ENCODE measurements at places on chromosomes 16 and 17.
A peak's percentile ranks its signal among the peaks of the same experiment; 100 is the strongest.

- DNase-seq, result no peak
Measured at GRCh38 chr16:11118479-11118878, 137.5 kb downstream of the SOCS1 start.

DNA sequence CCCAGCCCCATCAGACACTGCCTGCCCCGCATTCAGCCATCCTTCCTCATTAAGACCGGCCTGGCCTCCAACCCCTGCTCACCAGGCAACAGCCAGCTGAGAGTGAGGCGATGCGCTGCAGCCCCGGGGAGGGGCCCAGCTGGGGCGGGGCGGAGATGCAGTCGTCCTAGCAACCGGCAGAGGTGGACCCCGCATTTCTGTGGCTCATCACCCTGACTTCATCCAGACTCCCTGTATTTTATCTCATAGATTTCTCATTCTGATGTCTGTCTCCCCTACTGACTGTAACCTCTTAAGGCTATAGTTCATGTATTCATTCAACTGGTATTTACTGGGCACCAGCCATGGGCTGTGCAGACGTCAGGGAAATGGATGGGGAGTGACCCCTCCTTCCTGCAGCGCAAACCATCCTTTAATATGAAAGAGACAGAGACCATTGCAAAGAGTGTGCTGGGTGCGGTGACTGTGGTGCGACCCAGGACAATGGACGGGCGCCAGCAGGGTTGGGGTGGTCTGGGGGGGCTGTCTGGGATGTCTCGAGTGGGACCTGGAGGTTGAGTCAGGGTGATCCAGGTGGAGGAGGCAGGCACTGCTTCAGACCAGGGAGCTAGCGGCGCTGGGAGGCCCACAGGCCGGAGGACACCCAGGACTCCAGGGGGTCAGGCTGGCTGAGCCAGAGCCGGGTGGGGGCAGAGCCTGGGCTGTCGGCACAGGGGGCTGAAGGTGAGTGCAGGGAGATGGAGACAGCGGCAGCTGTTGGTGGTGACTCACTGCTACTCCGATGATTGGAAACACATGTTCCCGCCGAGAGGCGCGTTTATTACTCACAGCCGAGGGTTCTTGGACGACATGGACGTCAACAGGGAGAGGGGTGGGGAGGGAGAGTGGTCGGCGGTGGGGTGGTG, 10.5 kb upstream of the TIMP2 start:
- no peak for DNase-seq

DNA sequence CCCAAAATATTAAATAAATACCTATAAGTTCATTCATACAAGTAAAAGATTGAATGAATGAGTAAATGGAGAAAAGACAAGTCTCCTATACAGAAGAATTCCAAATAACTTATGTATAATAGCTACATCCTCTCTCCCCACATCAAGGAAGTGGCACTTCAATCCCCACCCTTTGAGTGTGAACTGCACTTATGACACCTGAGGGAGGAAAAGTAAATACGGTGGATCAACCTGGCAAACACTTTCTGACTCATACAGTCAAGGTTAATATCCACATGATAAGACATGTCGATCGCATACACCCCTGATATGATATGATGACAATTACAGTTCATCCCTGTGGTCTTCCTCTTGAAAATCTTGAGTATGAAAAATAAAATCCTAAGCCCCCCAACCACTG, 18.0 kb downstream of the SLFN12L start:
- no peak for DNase-seq

DNA sequence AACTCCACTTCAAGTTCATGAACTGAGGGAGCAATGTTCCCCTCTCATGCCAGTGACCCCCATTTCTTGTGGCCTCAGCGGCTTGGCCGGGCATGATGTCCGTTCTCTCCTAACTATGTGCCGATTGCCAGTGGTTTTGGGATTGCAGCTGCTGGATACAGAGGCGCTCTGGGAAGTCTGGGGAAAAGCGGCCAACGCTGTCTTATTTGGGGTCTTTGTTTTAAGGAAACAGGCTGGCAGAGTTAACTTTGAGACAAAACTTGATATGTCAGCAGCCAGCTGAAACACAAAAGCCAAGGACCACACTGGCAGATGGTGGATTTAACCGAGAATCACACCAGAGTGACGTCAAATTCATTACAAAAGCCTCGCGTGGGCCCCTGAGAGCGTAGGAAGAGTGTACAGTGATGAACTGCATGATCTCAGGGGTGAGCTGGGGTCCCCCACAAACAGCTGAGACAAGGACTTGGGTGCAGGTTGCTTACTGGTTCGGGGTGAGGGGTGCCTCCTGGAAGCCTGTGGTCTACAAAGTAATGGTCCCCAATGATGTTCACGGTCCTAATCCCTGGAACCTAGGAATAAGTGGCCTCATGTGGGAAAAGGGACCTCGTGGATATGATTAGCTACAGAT, 180.4 kb downstream of the IRF8 start:
- no peak for DNase-seq

DNA sequence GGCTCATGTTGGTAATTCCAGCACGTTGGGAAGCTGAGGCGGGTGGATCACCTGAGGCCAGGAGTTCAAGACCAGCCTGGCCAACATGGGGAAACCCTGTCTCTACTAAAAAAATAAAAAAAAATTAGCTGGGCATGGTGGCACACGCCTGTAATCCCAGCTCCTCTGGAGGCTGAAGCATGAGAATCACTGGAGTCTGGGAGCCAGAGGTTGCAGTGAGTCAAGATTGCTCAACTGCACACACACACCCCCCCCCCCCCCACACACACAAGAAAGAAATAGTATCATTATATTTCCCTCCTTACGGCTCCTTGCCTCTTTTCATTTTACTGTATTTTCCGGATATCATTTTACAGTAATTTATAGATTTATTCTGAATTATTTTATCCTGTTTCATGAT, 963.1 kb upstream of the GOT2 start:
- no peak for DNase-seq

GRCh38 chr17:693791-694638, 20.6 kb downstream of the VPS53 start:
- no peak for DNase-seq

GRCh38 chr17:38579934-38580333, 25.8 kb downstream of the SRCIN1 start:
- DNase-seq, result no peak

GRCh38 chr17:10186771-10187410, 11.5 kb downstream of the GAS7 start:
- no peak for DNase-seq

DNA sequence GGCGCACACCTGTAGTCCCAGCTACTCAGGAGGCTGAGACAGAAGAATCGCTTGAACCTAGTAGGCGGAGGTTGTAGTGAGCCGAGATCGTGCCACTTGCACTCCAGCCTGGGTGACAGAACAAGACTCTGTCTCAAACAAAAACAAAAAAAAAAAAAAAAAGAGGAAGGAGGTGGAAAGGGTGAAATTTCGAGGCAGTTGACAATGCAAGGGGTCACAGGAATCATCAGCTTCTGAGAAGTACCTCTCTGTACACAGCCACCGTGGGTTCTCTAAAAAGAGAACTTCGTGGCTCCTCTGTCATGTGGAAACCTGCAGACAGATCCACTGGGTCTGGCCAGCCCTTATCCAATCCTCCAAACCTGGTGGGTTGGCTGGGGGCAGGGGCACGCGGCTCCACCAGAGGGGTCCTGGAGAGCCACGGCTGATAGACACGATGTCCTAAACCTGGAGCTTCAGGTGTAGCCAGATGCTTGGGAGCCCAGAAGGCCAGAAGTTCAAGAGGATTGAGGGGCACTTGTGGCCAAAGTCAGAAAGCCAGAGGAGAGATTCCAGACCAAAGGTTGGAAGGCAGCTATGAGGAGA, 540 bp upstream of the CD300LF start:
- no peak for DNase-seq

DNA sequence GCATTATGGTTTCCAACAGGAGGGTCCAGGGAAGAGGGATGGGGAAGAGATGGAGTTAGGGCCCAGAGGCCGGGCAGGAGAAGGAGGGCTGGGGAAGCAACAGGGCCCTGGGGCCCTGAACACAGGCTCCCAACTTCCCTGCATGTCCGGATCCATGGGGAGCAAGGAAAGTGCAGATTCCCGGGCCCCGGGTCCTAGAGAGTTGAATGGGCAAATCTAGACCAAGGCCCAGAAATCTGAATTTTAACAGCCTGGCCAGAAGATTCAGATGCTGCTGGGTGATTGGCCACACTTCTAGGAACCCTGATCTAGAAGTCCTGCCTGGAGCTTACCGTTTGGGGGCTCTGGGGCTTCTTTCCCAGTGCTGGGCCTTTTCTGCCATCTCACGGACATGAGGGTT, 13.2 kb downstream of the MGAT5B start:
- DNase-seq, result no peak

DNA sequence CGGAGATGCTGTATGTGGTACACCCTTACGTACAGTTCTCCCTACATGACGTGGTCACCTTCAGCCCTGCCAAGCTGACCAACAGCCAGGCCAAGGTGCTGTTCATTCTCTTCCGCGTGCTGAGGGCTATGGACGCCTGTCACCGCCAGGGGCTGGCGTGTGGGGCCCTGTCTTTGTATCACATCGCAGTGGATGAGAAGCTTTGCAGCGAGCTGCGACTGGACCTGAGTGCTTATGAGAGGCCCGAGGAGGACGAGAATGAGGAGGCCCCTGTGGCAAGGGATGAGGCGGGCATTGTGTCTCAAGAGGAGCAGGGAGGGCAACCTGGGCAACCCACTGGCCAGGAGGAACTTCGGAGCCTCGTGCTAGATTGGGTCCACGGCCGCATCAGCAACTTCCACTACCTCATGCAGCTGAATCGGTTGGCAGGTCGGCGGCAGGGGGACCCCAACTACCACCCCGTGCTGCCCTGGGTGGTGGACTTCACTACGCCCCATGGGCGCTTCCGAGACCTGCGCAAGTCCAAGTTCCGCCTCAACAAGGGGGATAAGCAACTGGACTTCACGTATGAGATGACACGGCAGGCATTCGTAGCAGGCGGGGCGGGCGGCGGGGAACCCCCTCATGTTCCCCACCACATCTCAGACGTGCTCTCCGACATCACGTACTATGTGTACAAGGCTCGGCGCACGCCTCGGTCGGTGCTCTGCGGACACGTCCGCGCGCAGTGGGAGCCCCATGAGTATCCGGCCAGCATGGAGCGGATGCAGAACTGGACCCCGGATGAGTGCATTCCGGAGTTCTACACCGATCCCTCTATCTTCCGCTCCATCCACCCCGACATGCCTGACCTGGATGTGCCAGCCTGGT, 1.4 kb downstream of the WDR81 start:
- no peak for DNase-seq

GRCh38 chr16:3074860-3075522, 9.6 kb downstream of the IL32 start:
- DNase-seq, result no peak

GRCh38 chr16:76639685-76640289, 362.6 kb downstream of the CNTNAP4 start:
- DNase-seq, result peak; percentile 29

DNA sequence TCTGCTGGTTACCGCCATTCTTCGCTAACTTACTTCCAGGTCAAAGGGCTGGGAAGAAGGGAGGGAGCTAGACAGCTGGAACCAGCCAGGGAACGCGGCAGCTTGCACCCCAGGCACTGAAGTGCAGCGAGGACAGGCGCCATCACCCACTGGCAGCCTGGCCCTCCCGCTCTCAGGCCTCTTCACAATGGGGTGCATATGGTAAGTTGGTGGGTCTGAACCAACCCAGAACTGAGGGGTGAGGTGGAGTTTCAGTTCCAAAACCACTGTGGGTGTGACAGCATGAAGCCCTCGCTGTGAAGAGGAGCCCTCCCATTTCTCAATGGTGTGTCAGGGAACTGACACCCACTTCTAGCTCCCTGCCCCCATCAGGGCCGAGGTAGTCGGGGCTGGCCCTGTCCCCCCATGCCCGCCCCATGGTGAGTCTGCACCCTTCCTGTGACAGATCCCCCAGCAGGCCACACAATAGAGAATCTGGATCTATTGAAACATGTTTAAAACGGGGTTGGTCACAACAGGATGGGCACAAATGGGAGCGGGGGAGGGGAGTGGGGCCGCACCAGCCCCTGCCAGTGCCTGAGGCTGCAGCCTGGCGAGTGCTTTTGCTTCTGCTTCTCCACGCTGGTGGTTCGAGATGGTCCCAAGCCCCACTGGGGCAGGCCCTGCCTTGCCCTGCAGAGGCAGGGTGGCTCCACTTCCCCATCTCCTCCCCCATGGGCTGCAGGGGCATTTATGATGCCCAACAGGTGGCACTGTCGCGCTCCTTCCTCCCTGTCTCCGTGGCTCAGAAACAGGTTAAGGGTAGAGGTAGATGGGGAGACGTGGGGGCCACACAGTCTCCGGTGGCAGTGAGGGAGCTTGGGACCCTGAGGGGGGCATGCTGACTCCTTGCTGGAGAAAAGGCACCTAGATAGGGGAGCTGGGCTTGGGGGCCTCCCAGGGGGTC, 2.3 kb downstream of the LIMD2 start:
- no peak for DNase-seq

GRCh38 chr16:9330095-9330494, 238.7 kb downstream of the HAPSTR1 start:
- no peak for DNase-seq

DNA sequence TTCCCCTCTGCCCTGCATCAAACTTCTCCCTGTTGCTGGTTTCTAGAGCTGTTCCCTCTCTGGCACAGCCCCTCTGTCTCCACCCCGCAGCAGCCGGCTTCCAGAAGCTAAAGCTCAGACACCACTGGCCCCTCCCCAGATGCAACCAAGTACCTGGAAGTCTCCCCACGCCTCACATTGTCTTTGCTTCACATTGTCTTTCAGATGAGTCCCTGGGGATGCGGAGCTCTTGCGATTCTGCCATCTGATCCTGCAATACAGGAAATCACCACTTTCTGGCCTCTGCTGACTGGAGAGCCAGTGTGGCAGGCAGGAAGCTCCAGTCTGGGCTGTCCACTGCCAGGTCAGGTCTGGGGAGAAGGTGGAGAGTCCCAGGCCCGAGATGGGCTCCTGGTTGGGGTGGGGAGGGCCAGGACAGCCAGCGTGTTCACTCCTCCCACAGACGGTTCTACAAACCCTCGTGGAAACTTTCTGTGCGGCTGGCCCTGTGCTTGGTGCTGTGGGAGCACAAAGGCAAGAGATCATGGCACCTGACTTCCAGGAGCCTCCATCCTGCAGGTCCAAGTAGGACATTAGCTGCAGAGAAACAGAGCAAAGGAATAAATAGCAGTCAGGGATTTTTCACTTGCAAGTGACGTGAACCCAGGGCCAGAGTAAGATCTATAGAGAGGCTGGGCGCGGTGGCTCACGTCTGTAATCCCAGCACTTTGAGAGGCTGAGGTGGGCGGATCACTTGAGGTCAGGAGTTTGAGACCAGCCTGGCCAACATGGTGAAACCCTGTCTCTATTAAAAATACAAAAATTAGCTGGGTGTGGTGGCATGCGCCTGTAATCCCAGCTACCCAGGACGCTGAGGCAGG, 47.9 kb upstream of the MAP3K14 start:
- no peak for DNase-seq

Measured in neural crest cell (in vitro differentiated cells).